ENCODE measurements at places on chromosomes 4 and X.

- no peak for DNase-seq
These were observed 182.9 kb upstream of the TACR3 start for GRCh38 chr4:103902730-103903129.

- no peak for DNase-seq
These were observed 80.6 kb downstream of the PPP2R2C start for GRCh38 chr4:6391852-6392188.

- DNase-seq: no peak
These were observed 22.8 kb downstream of the FRAS1 start for GRCh38 chr4:78079726-78080430.

- DNase-seq: no peak
These were observed 155.4 kb downstream of the AFAP1 start for GRCh38 chr4:7784131-7784870.

DNA sequence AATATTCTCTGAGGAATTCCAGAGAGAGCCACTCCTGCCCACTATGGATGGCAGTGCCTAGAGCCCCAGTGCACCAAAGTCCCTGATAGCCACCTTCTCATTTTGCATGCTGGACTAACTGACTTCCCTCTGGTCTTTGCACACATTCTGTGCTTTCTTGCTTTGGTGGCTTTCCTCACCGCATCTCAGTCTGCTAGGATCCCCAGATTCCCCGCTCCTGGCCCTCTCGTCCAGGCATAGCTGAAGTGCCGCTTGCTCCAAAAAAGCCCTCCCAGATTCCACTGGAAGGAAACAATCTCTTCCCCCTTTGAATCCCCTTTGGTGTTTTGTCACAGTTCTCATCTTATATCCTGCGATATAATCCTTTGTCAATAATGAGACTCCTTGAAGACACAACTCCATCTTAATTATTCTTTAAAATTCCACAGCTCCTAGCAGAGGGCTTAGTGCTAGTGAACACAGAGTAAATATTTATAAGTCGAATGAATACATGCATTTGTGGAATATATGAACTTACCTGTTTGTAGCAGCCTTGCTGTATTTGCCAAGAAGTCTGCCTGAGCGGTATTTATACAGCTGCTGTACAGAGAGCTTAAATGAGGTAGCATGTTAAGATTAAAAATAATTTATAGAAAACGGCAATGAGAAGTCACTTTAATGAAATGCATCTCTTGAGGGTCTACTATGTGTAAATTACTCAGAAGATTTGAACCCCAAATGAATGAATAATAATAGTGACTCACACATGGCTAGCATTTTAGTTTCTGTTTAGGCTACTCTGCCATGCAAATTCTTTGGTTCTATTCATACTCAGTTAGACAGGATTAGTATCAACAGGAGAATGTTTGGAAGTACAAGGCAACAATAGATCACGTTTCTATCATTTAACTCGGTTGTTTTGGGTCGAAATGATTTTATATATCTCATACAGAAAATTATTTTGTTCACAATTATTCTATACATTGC lies 421.9 kb upstream of the TENM3 start:
- peak; percentile 58 for DNase-seq

GRCh38 chr4:42172128-42172790 lies 19.8 kb upstream of the BEND4 start:
- no peak for DNase-seq

DNA sequence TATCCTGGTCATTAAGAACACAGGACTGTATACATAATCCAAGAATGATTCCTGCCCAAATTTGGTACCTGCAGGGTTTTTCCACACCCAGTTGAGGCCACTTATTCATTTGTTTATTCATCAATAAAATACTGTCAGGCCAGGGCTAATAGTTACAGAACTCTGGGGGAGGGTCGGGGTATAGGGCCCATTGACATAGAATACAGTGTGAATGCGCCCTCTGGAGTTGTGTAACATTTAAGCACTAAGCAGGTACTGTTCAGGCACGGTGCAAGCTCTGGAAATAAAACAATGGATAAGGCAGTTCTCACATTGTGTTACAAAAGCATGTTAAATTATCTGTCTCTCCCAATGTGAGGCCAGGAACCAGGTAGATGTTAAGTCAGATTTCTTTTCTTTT lies 30.8 kb upstream of the LRBA start:
- peak; percentile 59 for DNase-seq

DNA sequence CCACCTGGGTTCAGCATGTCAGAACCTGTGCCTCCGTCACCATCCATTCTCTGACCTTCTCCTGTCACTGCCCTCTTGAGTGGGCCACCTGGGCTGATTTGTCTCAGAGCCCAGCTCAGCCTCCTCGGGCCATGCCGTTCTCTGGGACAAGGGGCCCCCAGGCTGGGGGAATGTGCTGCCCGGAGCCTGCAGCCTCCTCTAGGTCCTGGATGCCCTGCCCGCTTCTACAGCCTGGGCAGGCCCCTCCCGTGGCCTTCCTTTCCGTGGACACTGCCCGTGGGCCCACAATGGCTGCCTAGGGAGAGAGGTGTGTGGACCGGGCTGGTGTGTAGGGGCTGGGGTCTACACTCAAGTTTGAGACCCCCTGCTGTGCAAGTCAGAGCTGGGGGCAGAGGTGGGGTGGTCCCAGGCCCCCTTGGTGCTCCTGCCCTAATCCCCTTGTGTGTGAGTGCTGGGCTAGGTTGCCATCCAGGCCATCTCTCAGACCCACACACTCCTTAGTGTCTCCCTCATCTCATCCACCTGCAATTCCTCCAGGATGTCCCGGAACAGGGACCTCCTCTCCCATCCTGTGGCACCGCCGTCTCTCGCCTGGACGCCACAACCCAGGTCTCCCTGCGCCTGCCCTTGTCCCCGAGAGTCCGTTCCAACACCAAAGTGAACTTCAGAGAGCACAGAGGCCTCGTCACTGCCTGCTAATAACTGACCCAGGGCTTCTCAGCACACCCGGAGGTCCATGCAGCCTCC lies 12.4 kb downstream of the PSAPL1 start:
- DNase-seq: no peak

- no peak for DNase-seq
These were observed 112.4 kb upstream of the TLR3 start for GRCh38 chr4:185956544-185956940.

DNA sequence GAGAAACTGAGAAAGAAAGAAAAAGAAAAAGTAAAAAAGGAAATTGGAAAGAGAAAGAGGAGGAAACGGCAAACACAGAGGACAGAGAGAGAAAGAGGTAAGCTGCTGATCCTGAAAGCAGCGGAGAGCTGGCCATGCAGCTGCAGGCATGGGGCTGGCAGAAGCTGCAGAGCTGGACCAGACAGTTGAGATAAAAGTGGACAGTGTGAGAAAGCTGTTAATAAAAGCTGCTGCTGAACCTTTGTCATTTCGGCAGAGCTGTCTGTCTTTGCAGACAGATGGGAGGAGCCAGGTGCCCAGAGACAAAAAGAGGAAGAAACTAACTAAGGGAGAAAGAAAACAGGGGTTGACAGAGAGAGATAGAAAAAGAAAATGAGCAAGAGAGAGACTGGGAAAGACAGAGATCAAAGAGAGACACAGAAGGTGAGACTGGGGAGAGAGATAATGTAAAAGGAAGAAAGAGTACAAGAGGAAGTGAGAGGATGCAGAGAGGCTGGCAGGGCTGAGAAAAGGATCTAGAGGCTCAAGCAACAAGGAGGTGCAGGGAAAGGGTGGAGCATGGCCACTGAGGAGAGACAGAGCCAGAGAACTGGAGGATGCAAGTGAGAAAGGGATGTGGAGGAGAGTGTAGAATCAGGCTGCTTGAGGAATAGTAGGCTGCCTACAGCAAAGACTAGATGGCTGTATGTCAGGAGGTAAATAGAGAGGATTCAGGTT lies 376.8 kb upstream of the FGF16 start:
- DNase-seq: no peak

DNA sequence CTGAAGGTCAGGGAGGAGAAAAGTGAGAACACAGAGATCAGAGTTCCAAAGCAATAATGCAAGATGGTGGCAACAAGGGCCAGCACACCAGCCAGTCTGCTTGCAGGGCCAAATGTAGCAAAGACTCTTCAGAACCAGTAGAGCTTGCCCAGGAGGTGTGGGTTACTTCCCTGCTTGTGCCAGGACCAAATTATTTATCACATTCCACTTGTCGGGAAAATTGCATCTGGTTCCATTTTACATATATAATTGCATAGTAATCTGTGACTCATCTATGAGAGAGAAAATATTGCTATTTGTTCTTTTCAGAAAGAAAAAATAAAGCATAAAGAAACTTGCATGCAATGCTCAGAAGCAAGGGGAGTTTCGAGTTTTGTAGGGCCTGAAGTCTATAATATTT lies 41.4 kb downstream of the MAML3 start:
- DNase-seq: no peak

DNA sequence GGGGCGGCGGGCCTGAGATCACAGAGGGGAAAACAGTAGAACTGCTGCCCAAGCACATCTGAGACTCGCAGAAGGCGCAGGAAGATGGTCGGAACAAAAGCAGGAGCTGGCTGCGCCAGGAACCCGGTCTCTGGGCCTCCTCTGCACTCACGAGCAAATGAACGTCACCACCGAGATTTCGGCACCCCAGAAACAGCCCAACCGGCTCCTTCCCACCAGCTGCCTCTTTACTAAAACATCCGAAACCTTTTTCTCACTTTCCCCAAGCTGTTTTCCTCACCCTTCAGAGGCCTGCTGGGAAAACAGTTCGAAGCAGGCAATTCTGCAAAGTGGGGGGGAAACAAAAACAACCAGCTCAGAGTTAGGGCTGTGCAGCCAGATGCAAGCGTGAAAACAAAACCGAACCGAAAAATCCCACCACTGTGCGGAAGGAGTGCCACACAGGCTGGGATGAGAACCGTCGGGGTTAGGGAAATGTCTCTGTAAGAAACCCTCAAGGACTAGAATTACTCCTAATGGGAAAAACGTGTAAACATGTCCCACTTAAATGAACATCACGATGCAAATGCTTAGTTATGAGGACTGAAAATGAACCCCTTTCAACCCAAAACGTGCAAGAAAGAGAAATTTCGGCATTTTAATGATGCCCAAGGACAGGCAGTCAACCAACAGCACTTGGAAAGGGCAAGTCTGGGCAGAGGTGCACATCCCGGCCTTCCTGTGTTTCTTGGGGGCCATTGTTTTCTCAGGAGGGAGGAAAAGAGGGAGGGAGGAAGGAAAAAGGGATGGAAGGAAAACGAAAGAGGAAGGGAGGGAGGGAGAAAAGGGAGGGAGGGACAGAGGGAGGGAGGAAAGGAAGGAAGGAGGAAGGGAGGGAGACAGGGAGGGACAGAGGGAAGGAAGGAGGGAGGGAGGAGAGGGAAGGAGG lies 15.8 kb downstream of the DHRSX start:
- no peak for DNase-seq

- DNase-seq: no peak
These were observed 8.5 kb upstream of the ARMCX2 start for GRCh38 chrX:101668143-101668542.

DNA sequence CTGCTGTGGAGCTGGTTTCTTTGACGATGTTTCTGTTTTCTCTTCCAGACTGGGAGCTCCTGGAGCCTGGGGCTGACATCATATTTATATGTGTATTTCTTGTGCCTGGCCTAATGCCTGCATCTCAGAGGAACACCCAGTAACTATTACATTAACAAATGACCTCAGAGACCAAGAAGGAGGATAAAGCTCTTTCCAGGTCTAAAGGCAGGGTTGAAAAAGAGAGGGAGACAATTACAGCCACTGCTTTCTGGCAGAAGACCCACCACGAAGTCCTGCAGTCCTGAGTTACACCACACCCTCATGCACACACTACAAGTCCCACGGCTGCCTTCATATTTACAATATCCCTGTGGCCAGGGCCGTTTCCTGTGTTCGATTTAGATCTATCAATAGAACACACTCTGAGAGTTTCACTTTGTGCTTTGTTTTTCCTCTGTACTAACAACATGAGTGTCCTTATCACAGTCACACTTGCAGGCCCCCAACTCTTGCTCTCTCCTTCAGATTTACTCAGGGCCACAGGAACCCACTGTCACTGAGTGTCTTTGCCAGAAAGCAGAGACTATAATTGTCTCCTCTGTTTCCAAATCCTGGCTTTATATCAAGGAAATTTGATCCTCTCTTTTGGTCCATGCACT lies 535.5 kb downstream of the MID1IP1 start:
- DNase-seq: peak; percentile 58

DNA sequence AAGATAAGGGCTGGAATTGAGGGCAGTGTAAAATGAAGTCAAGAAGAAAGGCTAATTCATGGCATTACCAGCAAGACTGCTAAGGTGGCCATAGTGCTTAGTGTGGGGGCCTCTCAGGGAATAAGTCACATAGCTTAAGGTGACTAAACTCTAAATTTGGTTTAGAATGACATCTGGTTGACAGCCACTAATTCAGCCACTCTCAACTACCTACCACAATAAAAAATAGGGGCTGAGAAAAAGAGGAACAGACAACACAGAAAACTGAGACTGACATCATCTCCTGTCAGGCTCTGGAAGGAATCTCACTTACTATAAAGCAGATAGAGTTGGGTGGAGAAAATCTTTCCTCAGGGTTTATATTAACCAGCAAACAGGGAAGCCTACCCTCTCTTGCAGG lies 96.9 kb downstream of the CHRDL1 start:
- DNase-seq: no peak

GRCh38 chrX:19889582-19890342 lies 2.4 kb upstream of the SH3KBP1 start:
- DNase-seq: no peak

DNA sequence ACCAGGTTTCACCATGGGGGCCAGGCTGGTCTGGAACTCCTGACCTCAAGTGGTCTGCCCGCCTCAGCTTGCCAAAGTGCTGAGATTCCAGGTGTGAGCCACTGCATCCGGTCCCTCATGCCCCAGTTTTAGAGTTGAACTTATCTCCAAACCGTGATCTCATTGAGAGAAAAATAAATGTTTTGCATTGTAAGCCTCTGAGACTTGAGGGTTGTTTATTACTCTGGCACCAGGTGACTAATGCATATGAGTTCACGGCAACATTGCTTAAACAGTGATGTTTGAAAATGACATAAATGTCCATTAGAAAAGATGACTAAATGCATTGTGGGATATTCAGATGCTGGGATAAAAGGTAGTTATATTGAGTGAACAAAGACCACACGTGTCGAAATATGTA lies 22.9 kb upstream of the FAT1 start:
- DNase-seq: no peak

DNA sequence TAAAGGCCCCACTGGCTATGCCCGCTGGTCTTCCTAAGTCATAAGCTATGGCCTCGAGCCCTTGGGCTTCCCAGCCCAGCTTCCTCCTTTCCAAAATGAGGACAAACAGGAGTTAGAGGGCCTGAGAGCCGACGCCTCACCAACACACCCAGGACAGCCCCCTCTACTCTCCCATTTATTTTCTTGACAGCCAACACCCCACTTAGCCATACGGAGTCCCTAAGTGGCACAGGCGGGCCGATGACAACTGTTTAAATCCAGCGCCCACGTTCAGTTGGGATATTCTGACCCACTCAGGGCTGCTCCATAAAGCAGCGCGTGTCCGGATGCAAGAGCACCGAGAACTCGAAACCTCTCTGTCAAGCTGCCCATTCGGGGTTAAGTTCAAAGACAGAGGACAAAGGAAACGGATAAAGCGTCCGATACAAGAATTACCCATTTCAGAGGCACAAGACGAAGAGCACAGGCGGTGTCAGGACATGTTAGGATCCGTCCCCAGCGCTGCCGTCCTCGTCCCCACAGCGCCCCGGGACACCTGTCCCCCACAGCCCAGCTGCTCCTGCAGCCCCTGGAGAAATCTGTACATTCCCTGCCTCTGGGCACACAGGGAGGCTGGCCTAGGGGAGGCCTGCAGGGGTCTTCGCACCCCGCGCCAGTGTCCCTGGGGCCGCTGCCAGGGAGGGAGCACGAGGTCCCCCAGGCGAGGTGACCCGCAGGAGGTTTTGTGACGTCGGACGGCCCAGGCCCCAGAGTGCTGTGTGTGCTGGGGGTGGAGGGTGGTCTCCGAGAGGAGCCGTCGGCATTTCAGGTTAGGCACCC lies 1.2 kb downstream of the PRKX start:
- no peak for DNase-seq

- DNase-seq: no peak
These were observed 50.5 kb upstream of the FAM9C start for GRCh38 chrX:13094828-13095341.

All from DMS153 (cell line).